ENCODE measurements at places on chromosomes 3 and 15.
A peak's percentile ranks its signal among the peaks of the same experiment; 100 is the strongest.

DNA sequence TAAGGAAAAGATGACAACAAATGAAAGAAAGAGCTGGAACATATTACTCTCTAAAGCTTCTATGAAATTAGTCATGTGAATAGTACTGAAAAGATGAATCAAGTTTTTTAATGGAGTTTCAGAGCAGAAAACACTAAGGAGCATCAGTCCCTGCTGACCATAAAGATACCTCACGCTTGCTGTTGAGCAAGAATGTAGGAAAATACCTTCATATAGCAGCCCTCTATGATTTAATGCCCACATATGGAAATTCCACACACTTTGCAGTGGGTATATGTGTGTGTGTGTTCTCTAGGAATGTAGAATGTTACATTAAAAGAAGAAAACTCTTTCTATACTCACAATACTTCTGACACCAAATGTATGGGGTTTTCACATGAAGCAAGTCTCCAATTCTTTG, 355.0 kb downstream of the ERC2 start:
- DNase-seq: no peak

GRCh38 chr3:11789412-11789811, 57.3 kb downstream of the TAMM41 start:
- DNase-seq: no peak

- DNase-seq: no peak
These were observed 41.3 kb upstream of the PIK3CB start for GRCh38 chr3:138875754-138876664.

DNA sequence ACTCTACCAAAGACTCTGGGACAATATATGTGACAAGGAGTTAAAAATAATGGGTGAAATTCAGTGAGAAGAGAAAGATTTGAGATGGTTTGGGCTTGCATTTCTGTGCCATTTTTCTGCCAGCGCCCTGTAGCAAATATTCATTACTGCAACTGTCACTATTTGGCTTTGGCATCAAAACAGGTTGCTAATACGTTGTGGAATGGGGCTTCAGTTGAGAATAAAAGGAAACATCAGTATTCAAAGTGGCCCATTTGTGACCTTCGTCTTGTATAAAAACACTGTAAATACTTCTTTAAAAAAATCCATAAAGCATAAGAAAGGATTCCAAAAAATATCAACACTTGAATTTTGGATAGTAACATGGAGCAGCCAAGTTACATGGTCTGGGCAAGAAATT, 309.2 kb downstream of the ZNF385D start:
- DNase-seq: no peak

DNA sequence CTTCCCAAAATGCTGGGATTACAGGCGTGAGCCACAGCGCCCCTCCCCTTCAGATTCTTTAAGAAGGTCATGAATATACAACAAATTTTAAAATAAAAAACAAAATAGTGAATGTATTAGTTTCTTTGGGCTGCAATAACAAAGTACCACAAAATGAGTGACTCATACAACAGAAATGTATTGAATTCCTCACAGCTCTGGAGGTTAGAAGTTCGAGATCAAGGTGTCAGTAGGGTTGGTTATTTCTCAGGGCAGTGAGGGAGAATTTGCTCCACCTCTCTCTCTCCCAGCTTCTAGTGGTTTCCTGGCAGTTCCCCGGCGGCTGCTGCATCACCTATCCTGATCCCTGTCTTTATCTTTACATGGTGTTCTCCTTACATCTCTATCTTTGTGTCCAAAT, 804.0 kb downstream of the ROBO1 start:
- no peak for DNase-seq

DNA sequence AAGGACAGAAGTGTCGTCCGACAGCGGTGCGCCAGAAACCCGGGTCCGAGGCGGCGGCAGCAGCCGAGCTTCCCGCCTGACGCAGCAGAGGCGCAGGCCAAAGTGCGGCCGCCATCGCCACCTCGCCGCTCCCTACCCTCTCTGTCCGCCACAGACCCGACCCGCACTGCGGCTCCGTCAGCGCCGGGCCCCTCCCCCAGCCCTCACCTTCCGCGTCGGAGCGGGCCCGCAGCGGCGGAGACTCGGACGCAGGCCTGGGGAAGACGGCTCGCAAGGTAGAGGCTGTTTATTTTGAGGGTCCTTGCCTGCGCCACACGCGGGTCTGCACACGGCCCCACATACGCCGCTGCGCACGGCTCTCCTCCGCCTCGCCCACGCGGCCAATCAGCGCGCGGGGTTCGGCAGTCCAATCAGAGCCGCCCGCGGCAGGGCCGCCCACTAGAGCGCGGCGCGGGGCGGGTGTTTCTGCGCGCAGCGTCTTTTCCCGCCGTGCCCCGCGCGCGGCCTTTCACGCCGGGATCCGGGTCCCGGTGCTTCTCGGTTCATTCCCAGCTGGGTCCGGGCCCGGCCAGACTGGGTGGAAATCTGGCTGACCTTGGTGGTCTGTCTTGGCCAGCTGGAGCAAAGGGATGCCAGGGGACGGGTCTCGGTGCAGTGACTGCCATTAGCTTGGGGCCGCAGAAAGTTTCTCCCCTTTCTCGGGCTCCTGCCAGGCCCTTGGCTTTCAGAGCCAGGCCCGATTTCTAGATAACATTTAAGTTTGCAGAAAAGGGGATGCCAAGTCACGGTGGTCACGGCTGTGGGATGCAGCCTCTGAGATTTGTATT, at the start of gene CNBP:
Gene CNBP, minus strand, starts transcription at position 328 of the 827 bp plus-strand sequence. CDS start 12,139 bp downstream, outside the sequence.
- peak; percentile 98 for DNase-seq

DNA sequence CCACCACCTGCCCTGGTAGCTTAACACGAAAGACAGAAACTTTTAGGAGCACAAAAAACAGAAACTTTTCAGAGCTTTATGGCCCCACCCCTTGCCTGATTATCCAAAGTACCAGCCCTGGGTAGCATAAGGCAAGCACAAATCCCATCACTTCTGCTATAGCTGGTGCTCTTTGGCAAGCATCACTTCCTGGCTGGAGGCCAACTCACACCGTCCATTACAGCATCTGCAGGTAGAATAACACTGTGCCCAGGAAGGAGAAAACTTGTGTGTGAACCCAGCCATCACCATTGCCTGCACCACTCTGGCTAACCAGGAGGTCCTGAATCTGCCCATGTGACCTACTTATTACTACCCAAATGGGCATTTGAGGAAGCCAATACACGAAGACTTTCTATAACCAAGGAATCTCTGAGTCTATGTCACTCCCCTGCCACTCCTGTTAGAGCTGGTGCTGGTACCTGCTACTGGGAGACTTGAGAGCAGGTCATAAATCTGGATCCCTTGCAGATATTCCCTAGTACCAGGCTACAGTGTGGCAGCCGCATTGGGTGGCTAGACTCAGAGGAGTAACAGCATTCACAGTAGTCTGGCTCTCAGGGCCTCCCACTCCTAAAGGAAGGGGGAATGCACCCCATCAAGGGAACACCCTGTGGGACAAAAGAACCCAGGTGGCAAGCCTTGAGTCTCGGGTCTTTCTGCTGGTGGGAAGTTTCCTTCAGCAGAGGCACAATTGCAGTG, 73.3 kb upstream of the AKAP13 start:
- DNase-seq: no peak

- DNase-seq: no peak
These were observed 406.2 kb downstream of the RBMS3 start for GRCh38 chr3:29686889-29687592.

DNA sequence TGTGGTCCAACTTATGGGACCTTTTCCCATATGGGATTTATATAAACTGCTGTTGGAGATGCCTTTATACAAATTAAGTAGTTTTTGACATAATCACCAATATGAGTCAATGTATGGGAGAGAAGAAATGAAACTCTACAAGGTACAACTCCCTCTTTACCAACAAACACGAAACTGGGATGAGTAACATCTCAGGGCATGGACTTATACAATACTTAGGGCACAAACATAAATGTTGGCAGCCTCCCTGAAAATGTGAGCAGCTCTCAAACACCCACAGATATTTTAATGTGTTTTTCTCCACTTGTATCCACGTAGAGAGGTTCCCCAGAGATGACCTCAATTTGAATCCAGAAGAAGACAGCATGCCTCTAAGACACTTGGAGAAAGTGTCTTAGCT, 161.6 kb downstream of the MAGI1 start:
- DNase-seq: no peak

- no peak for DNase-seq
These were observed 23.4 kb downstream of the P2RY1 start for GRCh38 chr3:152858170-152858800.

- DNase-seq: peak; percentile 22
These were observed 144.1 kb upstream of the UBE3A start for GRCh38 chr15:25582886-25583285.

- no peak for DNase-seq
These were observed 195.0 kb downstream of the SPATA16 start for GRCh38 chr3:172946061-172946460.

GRCh38 chr3:130960139-130960795, 66.4 kb downstream of the ASTE1 start:
- DNase-seq: no peak

DNA sequence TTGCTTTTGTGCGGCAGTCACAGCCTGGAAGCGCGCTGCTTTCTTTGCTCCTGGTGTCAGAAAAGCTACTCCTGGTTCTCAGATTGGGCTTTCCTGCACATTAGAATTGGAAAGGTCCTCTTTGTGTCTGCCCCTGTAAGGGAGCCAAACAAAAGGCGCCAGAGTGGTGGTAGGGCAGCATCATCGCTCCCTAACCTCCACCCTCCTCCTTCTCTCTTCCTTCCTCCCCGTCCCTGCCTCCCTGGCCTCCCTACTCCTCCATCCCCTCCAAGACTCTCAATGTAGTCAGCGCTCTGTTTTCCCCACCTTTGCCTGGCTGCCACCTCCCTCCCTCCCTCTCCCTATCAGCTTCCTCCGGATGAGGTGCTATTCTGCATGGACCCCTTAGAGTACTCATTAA, 65.3 kb downstream of the SH3GL3 start:
- no peak for DNase-seq

GRCh38 chr3:178513546-178514380, 22.5 kb upstream of the KCNMB2 start:
- peak; percentile 69 for DNase-seq

- DNase-seq: no peak
These were observed 174.6 kb downstream of the CHST2 start for GRCh38 chr3:143294188-143294587.

DNA sequence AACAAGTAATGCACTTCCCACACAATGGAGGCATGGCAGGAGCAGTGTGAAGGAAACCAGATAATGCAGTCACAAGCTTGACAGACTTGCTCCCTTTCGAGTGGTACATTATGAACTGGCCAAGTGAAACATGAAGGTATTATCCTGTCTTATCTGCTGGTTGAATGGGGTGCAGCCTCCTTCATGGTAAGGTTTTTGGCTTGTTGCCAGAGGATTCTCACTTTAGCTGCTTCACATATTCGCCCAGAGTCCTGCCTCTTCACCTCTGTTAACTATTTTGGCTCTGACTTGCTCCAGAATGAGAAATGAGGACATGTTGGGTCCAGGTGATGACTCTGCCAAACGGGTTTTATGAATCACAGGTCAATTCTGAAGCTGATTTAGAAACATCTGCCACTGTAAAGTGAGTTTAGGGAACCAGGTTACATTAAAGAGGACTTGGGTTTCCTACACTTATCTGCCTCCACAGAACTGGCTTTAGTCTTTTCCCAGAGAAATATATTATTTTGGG, 19.5 kb upstream of the CCDC39 start:
- no peak for DNase-seq

DNA sequence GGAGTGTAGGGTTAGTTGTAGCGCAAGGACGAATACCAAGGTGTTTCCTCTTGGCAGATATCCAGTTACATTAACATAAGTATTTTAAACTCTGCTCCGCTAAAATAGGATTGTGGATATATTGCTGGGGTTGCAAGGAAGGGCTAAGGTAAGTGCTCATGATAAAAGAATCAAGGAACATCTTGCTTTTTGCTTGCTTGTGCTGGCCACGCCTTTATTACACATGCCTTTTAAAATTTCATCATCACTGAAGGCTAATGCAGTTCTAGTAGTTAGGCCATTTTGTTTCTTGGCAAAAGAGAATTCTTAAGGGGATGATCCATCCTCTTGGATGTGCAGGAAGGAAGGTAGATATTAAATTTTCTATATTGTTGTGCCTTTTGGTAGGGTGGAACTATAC, 415.6 kb upstream of the TPM1 start:
- DNase-seq: no peak

- DNase-seq: peak; percentile 60
These were observed 388.0 kb downstream of the FOXP1 start for GRCh38 chr3:71195492-71195891.

GRCh38 chr3:65979162-65979561, 59.6 kb downstream of the MAGI1 start:
- DNase-seq: peak; percentile 54

GRCh38 chr3:67685499-67685898, 31.1 kb upstream of the SUCLG2 start:
- DNase-seq: no peak

DNA sequence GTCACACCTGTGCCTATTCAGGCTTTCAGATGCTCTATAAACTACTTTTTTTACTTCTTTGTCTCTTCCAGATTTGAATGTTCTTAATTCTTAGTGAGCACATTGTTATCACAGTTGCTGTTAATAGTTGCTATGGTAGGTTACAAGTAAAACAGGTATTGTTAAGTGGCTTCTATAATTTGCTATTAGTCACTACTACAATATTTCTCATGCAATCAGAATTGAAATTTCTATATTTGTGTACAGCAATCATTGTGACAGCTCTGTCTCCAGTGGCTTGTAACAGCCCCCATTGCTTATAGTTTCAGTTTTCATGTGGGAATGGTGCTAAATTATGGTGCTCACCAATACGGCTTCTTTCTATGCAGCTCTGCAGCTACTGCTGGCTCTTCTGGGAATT, 318.4 kb upstream of the GOLIM4 start:
- DNase-seq: no peak

- peak; percentile 66 for DNase-seq
These were observed 94.3 kb upstream of the AADACL2 start for GRCh38 chr3:151639418-151639740.

DNA sequence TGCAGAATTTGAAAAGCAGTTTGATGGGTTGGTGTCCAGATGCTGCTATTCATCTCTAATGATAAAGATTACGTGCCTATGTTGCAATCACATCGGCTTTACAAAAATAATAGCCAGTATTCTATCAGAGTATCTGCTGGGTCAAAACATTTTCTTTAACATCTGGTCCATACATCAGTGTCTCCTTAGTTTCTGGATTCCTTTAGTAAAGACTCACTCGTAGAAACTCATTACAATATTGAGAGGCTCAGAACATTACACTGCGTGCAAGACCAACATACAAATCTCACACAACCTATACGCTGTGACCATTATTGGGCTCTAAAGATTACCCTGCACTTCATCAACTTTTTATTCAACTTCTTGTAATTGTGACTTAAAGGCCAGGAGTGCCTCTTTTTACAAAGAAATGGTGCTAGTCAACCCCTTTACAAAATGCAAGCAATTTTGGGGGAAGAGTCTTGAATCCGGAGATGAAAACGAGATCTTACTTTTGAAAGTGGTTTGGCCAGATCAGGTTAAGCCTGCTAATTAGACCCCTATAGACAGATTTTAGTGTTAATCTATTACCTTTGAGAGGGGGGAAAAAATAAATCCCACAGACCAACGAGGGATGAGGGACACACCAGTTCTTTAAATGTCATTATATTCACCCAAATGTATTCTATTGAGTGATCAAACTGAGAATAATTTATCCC, 2.9 kb downstream of the TRA2B start:
- DNase-seq: peak; percentile 32

GRCh38 chr15:82647045-82647834, at the start of gene CPEB1:
Gene CPEB1 (minus strand): TSS chr15:82647363. CDS start chr15:82628459, 18,904 bp downstream.
- DNase-seq: peak; percentile 16

Measured in tongue (tissue), 3 donors.